Memory B cell (primary cell): ENCODE measurements at places on chromosomes 16 and 17.

DNA sequence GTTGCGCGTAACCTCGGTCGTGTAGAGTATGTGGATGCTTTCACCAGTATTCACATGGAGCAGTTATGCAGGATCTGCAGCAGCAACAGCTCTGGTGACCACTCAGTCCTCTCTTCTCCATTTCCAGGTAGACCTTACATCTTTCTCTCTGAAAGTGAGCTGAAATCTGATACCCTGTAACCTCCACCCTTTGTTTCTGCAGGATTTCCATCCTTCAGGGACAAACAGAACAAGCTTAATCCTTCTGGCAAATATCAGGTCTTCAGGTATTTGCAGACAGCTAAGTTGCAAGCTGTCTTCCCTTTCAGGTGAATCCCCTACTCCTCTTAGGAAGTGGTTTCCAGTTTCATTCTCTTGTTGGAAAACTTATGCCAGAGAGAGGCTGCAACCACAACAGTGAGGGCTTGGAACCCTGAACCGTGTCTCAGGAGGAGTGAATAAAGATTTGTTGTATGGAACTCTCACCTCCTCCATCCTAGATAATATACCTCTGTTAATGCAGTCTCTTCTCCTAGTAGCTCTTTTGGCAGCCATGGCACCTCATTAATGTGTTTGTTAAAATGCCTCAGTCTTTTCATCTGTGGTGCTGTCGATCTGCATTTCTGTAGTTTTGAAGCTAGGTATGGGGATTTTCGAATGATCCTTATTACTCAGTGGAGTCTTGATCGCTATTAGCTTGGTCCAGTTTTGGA, 172.5 kb downstream of the PRKCA start:
- no peak for DNase-seq

- DNase-seq: no peak
Observed at GRCh38 chr17:3923466-3924190, 7.4 kb upstream of the P2RX1 start.

DNA sequence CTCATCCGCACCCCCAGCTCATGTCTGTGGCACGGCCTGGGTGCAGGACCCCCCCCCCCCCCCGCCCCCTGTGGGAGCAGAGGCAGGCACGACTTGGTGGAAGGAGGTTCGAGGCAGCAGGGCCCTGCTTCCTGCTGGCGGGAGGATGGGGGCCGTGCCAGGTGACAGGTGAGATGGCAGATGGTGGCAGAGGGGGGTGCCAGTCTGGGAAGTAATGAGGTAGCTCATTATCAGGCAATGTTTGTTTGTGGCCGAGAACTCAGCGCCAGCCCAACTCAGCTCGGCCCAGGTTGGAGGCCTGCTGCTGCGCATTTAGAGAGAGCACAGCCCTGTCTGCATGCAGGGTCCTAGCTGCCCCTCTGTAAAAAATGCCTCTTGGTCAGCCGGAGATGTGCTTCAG, 40.1 kb upstream of the JPH3 start:
- DNase-seq: no peak

DNA sequence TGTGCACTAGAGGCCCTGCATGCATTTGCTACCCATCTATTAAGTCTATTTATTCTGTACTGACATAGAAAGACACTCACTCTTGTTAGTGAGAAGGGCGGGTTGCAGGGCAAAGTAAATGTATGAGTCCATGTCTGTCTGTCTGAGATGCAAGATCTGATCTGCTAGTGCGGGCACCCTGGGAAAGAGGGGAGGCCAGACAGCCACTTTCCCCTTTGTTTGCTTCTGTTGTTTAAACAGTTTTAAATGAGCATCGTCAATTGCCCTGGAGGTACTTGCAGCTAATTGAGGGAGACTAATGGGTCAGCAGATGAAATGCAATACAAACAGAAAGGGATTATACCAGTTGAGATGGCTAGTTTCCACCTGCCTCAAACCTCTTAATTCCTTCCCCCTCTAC, 24.9 kb downstream of the SCNN1G start:
- DNase-seq: no peak
